ENCODE measurements at places on chromosomes 3 and 15. TPM values are rescaled to one million over a fixed set of nuclear protein-coding genes. Genes with fewer than 3 reads are reported as not detected.

Gene POLR2M
- 66.9 TPM for total RNA-seq

Gene NSMCE3
- total RNA-seq, result 5.2 TPM

Gene CIDEC
- total RNA-seq, result not detected

Gene CP
- 0.75 TPM for total RNA-seq

Gene AADACL2
- total RNA-seq, result not detected

Gene LIPH
- total RNA-seq, result 1.3 TPM

Gene GOLGA6L4
- 2.1 TPM for total RNA-seq

- no peak for DNase-seq
Observed at GRCh38 chr3:110456438-110457138, 615.0 kb upstream of the NECTIN3 start.

DNA sequence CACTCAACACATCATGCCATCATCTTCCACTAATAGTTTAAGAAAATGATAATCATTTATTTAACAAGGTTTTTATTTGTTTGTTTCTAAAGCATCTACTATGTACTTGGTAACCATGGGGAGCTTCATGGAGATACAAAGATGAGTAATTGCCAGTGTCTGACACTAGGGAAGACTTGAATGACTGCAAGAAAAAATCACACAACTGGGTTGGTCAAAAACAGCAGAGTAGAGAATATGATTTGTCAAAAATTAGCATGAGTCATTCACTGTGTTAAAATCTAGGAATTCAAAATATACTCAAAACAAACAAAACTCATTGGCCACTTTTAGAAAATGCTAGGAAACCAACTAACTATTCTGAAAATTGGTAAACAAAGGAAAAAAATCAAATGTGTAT is 6.3 kb downstream of the BNC1 start:
- DNase-seq, result no peak

GRCh38 chr15:70049701-70050301 is 47.9 kb downstream of the TLE3 start:
- DNase-seq, result no peak

DNA sequence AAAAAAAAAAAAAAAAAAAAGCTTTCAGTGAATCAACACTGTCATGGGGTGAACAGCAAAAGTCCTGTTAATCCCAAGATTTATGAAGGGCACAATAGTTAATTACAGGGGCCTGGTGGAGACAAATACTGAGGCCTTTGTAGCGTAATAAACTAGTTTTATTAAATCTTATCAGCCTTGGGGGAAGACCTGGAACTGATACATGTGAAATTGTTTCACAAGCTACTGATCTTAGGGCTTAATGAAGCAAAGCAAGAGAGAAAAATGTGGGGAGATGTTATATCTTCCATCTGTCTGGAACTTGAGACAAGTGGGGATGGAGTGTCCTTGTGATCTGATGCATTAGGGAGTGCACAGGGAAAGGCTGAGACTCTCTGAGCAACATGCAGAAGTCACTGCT is 47.9 kb upstream of the OSBPL11 start:
- no peak for DNase-seq

GRCh38 chr3:153680526-153680925 is 440.7 kb upstream of the ARHGEF26 start:
- DNase-seq, result no peak

DNA sequence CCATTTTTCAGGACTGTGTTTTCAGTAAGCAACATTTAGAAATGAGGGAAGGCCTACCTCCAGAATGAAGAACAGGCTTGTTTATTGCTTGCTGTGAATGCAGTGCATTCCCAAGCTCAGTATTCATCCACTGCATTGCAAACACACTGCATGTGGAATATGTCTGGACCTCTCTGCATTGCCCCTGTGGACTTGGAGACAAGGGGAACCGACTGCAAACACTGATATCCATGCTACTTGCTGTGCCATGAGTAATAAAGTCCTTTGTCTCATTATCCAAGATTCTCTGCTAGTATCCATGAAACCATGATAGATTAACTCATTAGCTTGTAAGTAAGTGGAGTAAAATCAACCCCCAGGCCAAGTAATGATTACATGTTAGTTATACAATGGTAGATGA is 301.2 kb upstream of the NR2E3 start:
- no peak for DNase-seq

GRCh38 chr3:25173606-25174005 is 254.5 kb upstream of the RARB start:
- no peak for DNase-seq

- DNase-seq, result peak; percentile 90
Observed at GRCh38 chr3:9786209-9786739, 6.0 kb downstream of the TADA3 start.

- DNase-seq, result no peak
Observed at GRCh38 chr3:115388166-115388565, 235.1 kb upstream of the GAP43 start.

DNA sequence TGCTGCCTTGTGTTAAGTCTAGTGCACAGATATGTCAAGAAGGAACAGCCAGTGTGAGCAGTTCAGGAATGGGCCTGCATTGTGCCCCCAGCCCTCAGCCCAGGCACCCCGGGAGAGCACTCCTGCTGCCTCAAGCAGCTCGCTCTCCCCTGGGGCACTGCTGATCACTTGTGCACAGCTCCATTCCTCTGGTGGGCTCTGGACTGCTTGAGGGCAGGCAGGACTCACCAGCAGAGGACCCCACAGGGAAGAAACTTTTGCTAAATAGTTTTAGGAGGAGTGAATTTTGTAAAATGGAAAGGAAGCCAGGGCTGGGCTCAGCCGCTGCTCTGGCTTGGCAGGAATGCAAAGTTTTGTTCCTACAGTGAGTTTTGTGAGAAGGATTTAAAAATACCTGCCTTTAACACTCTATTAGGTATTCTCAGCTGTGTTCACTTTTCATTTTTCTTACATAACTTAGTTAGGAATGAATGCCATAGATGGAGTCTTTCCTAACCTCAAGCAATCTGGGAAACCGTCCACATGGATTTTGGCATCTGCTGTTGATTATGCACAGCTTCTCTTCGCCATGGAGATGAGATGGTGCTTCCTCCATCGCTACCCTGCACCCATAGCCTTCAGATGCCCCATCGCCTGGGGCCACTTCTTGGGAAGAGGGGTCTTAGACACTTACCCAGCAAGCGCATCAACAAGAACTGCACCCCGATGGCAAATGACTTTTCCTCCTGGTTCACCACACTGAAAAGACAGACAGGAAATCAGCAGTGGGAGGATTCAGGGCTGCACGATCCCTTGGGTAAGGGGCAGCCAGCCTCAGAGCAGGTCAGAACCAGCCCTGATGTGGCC is 42.3 kb upstream of the RAB6B start:
- no peak for DNase-seq

- no peak for DNase-seq
Observed at GRCh38 chr15:82558502-82558901, 18.2 kb upstream of the RPS17 start.

DNA sequence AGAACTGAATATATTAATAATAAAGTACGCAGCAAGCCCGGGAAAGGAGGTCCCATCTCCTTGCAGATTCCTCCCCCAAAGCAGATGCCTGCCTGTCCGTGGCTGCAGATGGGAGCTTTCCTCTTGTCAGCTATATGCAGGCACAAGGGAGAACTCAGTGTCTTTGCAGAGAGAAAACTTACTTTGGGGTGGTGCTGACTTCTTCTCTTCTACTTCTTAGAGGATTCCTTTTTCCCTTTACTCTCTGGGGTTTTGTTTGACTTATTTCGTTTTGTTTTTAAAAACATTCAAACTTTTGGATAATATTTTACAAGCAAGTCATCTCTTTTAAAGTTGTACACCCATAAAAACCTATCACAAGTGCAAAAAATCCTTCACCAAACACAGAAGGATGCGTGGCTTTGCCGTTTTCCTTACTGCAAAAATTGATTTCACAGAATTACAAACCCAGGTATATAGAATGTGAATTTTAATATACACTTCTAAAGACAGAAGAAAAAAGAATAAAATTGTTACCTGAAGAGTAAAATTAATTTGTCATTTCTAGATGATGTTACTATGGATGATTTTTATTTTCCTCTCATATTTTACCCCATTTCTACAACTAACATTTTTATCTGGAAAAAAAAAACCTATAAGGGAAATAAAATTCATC is 65.3 kb upstream of the IGF1R start:
- DNase-seq, result no peak

DNA sequence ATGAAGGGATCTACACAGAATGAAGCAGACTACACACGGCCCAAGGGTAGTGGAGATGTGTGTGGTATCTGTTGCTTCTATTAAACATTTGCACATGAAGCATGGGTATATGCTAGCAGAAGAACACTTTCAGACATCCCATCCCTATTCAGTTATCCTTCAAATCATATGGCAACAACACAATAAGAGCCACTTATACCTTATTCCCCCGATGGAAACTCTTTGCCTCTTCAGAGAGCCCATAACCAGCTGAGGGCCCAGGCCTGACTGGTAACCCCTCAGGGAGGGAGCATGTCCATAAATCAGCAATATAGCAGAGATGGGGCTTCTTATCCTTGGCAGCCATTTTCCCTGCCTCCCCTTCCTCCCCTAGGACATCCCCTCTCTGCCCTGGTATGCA is 210.6 kb downstream of the FHIT start:
- no peak for DNase-seq

DNA sequence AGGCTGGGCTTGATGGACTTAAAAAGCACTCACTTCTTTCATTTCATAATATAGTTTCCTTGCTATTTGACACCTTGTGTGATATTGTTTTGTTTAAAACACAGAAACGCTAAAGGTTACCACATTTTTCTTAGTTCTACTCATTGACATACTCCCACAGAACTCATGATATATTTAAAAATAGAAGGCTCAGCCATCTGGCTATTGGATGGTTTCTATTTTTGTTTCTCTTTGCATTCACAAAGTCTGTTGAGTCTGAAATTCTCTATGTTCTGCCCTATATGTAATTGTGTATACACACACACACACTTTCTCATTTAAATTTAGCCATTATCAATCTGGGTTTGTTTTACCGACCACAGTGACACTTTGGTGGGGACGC is 128.2 kb downstream of the SOX2 start:
- DNase-seq, result no peak

GRCh38 chr3:149726716-149727407 is 25.4 kb downstream of the COMMD2 start:
- DNase-seq, result no peak

Measured in K562 (cell line).